ENCODE measurements at places on chromosomes 5 and 9.
A peak's percentile ranks its signal among the peaks of the same experiment; 100 is the strongest.

DNA sequence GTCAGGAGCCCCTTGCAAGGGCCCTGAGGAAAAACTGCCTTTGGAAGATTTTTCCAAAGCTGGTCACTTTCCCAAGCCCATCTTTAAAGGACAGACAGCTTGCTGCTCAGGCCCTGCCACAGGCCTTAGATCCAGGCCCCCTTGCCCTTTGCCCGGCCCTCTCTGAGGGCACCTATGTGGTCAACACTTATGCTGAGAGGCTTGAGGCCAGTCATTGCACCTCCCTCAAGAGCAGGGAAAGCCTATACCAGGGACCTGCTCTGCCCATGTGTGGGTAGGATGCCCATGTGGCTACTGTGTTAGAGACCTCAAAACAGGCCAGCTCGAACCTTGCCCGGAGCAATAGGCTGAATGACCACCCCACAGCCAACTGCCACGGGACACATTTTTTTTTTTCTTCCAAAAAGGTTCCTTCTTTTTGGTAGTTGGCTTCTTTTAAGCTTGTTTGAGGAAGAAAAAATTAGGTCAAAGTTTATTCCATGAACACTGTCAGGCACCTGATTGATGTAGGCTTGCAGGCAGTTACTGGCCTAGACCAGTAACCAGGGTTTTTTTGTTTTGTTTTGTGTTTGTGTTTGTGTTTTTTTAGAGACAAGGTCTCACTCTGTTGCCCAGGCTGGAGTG is 3.8 kb downstream of the TCF7 start:
- H3K36me3 ChIP-seq = no peaks in the 10 kb centered on the region
- H3K27ac ChIP-seq = no peak overlapping the region
- no peak for DNase-seq
- H3K4me1 ChIP-seq = peaks cover 11% of the 10 kb centered on the region
- no peak overlapping the region for H3K4me3 ChIP-seq

DNA sequence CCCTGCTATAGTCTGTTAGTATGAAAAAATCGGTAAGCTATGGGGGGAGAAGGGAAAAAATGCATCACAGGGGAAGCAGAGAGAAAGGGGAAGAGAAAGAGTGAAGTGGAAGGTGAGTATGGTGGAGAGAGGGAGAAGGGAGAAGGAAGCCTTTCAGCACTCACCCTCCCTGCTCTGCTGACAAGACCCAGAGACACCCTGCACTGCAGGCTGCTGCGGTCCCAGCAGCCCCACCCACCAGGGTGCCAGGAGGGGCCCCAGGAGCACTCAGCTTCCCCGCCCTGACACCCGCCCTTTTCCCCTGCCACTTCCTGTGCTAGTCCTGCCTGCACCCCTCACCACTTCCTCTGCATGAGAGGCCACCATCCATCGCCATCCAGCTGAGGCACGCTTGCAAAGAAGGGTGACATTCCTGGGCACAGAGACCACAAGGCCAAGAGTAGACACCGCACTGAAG is 12.7 kb downstream of the STK10 start:
- H3K4me3 ChIP-seq = peak overlapping the region; percentile 65
- H3K27ac ChIP-seq = peak overlapping the region; percentile 93
- H3K27me3 ChIP-seq = no peaks in the 10 kb centered on the region
- DNase-seq = peak; percentile 76

DNA sequence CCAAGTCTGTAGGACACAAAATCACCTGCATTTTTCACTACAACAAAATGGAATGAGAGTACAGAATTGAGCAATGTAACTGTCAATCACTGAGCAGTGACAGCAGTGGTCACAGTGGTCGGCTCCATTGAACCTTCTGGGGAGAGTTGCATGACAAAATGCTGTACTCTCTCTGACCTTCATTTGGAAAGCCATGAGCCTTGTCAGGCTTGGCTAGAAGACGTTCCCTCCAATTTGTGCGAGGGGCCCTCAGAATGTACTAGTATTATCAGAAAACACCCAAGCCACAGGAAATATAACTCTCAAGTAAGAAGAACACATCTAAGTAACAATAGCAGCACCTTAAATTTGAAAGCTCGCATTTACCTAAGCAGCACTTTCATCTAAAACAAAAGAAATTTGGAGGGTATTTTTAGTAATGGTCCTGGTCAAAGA is 425.6 kb upstream of the MEF2C start:
- no peak overlapping the region for H3K27ac ChIP-seq
- no peaks in the 10 kb centered on the region for H3K36me3 ChIP-seq
- H3K27me3 ChIP-seq = no peaks in the 10 kb centered on the region
- no peak for DNase-seq
- H3K4me3 ChIP-seq = no peak overlapping the region

GRCh38 chr9:38294220-38294960 is 98.1 kb upstream of the ALDH1B1 start:
- DNase-seq = no peak
- H3K27ac ChIP-seq = no peak overlapping the region
- no peaks in the 10 kb centered on the region for H3K27me3 ChIP-seq
- no peaks in the 10 kb centered on the region for H3K4me1 ChIP-seq
- H3K36me3 ChIP-seq = no peaks in the 10 kb centered on the region
- H3K4me3 ChIP-seq = no peak overlapping the region
